ENCODE measurements at places on chromosomes 16 and 17.

DNA sequence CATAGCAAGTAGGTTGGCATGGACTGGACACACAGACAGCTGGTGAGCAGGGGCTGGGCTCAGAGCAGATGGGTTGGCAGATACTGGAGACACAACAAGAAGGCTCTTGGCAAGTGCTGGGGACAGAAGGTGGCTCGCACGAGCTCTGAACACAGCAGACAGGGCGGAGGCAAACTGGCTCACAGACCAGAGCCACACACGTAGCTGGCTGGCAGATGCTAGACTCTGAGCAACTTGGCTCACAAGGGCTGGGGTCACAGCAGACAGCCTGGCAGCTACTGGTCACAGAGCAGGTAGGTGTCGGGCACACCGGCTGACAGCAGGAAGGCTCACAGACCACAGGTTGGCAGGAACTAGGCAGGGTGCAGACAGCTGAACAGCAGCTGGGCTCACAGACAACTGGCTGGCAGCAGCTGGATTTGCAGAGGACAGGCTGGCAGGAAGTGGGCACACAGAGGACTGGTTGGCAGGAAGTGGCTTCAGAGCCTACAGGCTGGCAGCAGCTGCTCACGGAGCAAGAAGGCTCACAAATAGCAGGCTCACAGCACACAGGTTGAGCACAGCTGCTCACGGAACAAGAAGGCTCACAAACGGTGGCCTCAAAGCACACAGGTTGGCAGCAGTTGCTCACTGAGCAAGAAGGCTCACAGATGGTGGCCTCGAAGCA is 725 bp downstream of the KRTAP16-1 start:
- peak; percentile 51 for DNase-seq

- no peak for DNase-seq
These were observed 743.6 kb downstream of the KCNJ2 start for GRCh38 chr17:70912716-70913485.

DNA sequence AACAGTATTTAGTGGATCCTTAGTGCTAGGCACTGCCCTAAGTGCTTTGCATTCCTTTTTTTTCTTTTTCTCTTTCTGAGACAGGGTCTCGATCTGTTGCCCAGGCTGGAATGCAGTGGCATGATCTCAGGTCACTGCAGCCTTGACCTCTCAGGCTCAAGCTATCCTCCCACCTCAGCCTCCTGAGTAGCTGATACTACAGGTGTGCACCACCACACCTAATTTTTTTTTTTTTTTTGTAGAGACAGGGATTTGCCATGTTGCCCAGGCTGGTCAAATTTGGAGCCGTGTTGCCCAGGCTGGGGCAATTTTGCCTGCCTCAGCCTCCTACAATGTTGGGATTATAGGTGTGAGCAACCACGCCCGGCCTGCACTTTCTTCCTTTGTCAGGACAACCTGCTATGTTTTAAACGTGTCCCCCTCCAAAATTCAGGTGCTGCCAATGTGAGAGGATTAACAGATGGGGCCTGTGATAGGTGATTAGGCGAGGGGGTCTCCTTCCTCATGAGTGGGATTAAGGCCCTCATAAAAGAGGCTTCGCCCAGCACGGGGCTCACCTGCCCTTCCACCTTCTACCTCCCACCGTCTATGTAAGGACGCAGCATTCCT is 5.4 kb downstream of the NQO1 start:
- DNase-seq = no peak

GRCh38 chr16:12300490-12300889 is 324.0 kb downstream of the SNX29 start:
- DNase-seq = no peak

DNA sequence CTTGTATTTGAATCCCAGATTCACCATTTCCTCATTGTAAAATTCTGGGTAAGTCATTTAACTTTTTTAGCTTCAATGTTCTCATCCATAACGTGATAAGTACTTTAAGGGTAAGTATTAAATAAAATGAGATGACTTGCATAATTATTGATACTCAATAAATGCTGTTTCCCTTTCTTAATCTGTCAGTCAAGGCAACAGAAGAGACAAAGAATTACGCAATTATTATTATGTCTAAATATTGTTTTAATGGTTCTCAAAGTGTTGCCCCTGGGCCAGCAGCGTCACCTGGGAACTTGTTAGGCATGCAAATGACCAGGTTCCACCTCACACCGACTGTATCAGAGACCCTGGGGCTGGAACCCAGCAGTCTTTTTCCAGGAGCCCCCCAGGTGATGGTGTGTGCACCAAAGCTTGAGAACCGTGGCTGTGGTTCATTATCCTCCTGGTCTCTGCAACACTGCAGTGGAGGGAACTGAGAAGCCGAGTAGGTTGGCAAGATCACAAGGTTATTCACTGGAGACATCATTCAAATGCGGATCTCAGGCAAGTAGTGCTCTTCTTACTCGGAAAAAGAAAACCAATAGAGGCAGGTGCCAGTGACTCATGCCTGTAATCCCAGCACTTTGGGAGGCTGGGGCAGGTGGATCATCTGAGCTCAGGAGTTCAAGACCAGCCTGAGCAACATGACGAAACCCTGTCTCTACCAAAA is 43.5 kb downstream of the LYRM9 start:
- no peak for DNase-seq

GRCh38 chr17:74049167-74049966 is 154.1 kb upstream of the RPL38 start:
- no peak for DNase-seq

- no peak for DNase-seq
These were observed 6.7 kb downstream of the CLUH start for GRCh38 chr17:2704890-2705248.

DNA sequence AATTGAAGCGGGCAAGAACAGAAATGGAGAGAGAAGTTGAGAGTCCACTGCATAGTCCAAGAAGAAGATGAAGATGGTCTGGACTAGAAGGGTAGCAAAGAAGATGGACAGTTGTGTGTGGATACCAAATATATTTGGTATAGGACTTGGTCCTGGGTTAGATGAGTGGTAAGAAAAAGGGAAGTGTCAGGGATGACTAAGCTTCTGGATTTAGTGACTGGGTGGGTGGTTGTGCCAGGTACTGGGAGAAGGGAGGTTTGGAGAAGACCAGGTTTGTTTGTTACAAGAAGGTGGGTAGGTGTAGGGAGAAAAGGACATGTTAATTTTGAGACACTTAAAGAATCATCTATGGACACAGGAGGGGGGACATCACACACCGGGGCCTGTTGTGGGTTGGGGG is 5.4 kb downstream of the VMP1 start:
- no peak for DNase-seq

DNA sequence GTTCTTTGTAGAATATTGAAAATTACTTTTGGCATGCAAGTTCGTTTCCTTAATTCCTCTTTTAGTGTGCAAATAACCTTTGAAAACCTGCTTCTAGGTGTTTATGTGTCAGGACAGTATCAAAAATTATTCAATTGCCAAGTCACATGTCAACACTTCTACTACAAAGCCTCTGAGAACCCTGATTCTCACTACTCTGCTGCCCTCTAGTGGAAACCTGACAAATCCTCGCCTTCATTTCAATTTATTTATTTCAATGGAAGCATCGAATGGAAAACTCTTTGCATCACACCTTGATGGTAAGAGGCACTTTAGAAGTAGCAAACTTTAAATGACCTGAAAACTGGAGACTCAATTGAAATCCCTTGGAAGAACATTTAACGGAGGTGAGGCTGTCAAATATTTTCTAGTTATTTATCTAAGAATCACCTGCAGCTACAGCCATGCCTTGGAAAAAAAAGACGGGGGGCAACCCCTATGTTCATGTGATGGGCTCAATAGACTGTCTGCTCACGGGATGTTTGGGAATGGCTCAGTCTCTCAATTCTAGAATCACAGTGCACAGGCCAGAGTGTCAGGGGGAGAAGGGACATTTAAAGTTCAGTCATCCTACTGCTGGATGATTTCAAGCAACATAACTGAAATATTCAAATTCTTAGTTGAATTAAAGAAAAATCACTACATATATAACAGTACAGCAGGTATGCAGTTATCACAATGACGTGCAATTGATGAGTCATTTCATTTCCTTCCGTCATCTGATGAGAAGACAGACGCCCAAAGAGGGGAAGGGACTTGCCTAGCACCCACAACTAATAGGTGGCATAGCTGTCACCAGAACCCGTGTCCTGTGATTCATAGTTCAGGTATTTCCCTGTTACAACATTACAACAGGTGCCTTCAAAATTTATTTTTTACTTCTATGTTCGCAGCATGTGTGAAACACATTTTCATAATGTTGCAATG is 563.9 kb downstream of the TOX3 start:
- DNase-seq = peak; percentile 60

DNA sequence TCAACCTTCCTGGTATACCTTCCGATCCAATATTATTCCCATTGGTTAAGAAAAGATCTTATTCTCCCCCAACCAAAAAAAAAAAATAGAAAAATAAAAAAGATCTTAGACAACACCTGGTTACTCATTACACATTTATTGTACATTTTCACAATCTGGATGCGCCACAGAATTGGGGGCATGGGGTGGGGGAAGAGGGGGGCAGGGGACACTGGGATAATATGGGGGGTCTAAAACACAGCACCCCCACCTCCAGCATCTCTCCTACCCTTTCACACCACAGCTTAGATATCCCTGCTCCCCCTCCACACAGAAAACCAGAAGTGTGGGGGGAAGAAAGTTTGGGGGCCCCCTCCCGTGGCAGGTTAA is 3.7 kb downstream of the VAMP2 start:
- DNase-seq = no peak
